Suppressor macrophage (primary cell): ENCODE measurements at places on chromosomes 1 and 21.
A peak's percentile ranks its signal among the peaks of the same experiment; 100 is the strongest.

- no peak for DNase-seq
Observed at GRCh38 chr1:91549041-91549735, 48.5 kb downstream of the CDC7 start.

- no peak for DNase-seq
Observed at GRCh38 chr1:50422675-50422945, 633 bp downstream of the DMRTA2 start.

DNA sequence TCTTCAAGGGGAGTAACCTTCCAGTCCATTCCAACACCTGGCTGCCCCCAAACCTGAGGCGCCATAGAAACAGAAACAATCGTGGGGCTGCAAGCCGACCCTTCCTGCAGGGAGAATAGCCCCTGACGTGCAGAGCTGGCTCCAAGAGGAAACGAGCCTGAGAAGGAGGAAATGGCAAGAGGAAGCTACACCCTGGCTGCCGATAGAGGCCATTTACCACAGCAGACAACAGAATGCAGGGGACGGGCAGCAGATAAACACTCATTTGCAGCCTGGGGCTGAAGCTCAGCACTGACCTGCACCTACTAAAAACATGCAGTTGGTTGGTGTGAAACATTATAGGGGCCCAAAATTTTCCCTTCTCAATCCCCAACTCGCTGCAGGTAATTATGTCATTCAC, 8.7 kb upstream of the TDRD10 start:
- DNase-seq = peak; percentile 80

- DNase-seq = no peak
Observed at GRCh38 chr21:14487490-14488432, 58.4 kb downstream of the SAMSN1 start.

GRCh38 chr1:225737161-225737560, 40.5 kb upstream of the SRP9 start:
- no peak for DNase-seq

DNA sequence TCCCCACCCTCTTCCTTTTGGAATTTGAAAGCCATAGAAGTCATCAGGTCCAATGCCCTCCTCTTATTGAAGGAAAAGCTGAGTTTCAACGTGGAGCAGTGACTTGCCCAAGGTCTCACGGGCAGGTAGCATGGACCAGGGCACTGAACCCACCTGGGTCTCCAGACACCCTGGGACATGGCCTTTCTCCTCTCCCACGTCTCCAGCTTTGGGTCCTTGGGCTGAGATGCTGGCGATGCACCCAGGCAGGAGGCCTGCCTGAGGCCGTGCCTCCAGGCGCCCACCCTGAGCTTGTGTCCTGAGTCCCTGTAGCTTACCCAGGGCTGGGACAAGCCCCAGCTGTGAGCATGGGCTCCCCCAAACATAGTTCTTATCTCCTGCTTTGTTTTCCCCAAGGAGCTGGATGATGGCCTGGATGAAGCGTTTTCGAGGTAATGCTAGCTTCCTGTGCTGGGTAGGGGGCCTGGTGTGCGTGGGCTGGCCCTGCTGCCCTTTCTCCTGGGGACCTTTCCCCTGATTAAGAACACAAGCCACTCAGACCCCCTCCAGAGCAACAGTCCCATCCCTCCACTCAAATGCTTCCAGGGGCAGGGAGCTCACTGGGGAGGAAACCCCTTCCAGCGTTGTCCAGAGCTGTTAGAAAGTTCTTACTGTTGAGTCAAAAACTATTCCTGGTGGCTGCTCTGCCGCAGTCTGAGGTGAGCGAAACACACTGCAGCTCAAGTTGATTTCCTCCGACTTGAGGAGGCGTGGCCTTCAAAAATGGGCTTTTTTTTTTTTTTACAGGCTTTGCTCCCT, 21.6 kb downstream of the LDLRAP1 start:
- no peak for DNase-seq

DNA sequence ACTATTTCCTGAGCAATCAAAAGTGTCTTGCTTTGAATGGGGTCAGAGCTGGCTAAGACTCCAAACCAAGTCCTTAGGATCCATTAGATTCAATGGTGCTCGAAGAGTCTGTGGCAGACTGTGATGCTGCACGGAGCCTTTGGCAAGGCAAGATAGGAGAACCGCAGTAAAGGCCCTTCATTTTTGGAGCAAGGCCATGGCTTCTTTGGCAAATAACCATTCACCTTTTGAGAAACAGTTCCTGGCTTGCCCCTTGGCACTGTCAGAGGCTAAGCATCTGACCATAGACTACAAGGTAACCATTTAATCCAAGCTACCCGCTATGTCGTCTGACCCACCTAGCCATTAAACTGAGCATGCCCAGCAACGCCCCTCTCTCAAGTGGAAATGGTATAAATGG, 45.2 kb downstream of the EDN2 start:
- no peak for DNase-seq

- DNase-seq = no peak
Observed at GRCh38 chr1:19752083-19752696, 47.5 kb downstream of the TMCO4 start.

DNA sequence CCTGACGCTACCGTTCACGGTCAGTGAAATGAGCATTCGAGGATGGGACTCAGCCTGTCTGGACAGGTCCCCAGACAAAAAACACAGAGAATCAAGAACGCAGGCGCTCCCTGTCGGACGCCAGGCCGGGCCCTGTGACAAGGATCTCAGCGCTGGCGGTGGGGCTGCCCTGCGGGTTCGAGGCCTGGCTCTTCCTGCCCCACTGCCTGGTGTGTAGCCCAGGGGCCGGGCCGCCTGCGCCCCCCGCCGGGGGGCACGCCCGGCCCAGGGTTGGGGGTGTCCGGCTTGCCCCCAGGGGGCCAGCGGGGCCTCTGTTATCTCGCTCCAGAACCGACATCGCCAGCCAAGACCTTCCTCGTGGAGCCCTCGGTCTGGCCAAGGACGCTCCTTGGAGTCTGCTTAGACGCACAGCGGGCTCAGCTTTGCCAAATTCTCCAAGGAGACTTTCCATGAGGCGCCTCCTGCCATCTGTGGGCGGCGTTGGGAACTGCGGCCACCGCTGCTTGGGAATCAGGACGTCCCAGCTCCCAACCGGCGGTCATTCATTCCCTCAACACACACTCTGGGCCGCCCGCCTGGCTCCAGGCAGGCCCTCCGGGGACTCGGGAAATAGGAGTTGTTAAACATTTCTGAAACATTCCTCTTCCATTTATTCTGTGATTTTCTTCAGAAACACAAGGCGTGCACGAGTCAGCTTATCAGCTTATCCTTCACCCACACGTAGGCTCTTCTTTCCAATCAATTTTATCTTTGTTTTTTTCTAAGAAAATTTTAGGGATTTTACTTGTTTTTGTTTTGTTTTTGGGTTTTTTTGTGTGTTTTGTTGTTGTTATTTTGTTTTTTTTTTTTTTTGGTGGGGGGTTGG, 11.3 kb upstream of the RIPK4 start:
- DNase-seq = peak; percentile 73

GRCh38 chr1:39947260-39947659, 7.7 kb upstream of the MFSD2A start:
- no peak for DNase-seq

DNA sequence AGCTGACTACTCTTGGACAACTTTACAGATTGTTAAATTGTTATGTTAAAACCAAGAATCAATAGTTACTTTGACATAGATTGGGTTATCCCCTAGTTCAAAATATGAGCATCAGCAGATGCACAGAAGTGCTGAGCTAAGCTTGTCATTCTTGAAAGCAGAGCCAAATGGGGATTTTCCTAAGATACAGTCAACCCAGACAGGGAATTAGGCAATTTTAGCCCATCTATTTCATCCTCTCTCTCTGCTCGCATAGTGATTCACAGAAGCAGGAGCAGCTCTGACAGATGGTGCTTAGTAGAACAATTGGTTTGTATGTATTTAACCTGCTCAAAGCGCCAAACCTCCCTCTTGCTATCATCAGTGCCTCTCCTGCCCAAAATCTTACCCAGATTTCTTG, 27.9 kb upstream of the PRRC2C start:
- no peak for DNase-seq

- DNase-seq = no peak
Observed at GRCh38 chr1:107169615-107170014, 28.8 kb downstream of the NTNG1 start.
